ENCODE measurements at places on chromosomes 7 and 10. TPM values are rescaled to one million over a fixed set of nuclear protein-coding genes. Genes with fewer than 3 reads are reported as not detected.
A peak's percentile ranks its signal among the peaks of the same experiment; 100 is the strongest.

Gene TM9SF3
- total RNA-seq = 84.5 TPM

- DNase-seq = peak; percentile 78
These were observed 119.2 kb downstream of the GALNT11 start for GRCh38 chr7:152144557-152145245.

Gene SUGCT
- total RNA-seq = 0.91 TPM

Gene FOXP2
- 0.02 TPM for total RNA-seq

DNA sequence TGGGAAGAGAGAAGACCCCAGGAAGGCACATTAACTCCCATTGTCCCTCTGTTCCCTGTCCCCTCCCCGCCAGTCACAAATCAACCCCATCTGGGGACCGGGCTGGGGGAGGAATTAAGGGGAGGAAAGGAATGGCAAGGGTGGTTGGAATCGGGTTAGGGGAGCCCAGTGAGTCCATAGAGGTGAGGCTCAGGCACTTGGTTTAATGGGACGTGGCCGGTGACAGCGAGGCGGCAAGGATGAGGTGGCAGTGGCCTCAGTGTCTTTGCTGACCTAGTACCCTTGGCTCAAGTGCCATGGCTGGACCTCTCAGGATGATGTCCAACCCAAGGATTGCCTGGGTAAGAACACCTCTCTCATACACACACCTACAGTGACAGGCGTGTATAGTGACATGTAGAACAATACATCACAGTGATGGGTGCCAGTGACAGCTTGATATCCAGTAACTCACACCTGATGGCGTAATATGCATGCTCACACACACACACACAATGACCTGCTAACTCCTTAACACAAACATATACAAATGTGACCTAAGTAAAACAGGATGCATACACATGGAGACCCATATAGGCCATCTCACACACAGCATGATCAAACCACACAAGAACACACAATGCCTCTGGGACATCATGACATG lies 12.3 kb downstream of the KCNIP2 start:
- no peak for DNase-seq

Data from activated CD4-positive, alpha-beta T cell treated with anti-CD3 and anti-CD28 coated beads, Interleukin-2, amount 10 ng/mL, durations not matched to agents 24 days and 14 days (primary cell).